ENCODE measurements at places on chromosomes 6 and 20.

DNA sequence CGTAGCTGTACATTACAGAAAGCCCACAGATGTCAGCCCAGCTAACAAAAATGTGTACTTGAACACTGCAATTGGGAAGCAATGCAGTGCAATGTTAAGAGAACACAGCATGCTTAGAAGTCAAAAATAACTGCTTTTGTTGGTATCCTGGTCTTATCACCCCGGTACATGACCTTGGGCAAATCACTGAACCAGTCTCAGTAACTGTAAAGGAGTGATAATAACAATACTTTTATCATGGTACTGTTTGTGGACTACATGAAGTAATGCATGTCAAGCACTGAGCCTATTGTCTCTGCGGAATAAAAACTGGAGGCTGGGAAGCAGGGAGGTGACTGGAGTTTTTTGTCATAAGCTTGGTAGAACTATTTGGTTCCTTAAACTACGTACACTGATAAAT lies 44.7 kb upstream of the SPDEF start:
- H3K4me1 ChIP-seq = peaks cover 27% of the 10 kb centered on the region
- no peak overlapping the region for H3K4me3 ChIP-seq
- H3K36me3 ChIP-seq = peaks cover 43% of the 10 kb centered on the region
- ATAC-seq = no peak
- H3K27me3 ChIP-seq = no peaks in the 10 kb centered on the region

DNA sequence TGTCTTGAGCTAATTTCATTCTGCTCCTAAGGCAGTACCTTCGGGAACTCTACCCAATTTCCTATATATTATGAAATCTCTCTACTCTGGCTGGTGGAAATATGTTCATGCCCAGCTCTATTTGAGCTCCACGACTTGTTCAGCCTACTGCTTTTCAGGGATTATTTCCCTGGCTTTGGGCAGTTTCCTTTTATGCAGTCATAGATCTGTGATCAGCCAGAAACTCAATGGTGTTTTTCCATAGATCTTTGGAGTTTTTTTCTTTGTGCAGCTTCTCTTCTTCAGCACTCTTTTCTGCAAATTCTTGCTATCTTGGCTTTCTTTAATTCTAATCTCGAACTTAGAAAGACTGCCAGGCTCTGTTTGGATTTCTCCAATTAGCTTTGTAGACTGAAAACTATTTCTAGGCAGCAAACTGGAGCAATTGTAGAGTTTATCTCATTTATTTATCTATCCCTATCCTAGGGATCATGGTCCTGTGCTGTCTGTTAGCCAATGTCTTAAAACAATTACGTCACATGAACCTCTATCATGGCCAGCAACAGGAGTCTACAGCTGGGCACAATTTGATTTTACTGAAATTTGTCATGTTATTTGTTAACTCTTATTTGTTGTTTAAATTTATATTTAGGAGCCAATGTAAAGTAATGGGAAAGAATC lies 328.4 kb downstream of the BCKDHB start:
- no peak overlapping the region for H3K27ac ChIP-seq
- no peaks in the 10 kb centered on the region for H3K36me3 ChIP-seq
- no peaks in the 10 kb centered on the region for H3K4me1 ChIP-seq
- no peak for ATAC-seq
- H3K4me3 ChIP-seq = no peak overlapping the region

- H3K4me3 ChIP-seq = no peak overlapping the region
- H3K4me1 ChIP-seq = no peaks in the 10 kb centered on the region
- no peak for ATAC-seq
- H3K27me3 ChIP-seq = no peaks in the 10 kb centered on the region
- no peak overlapping the region for H3K27ac ChIP-seq
Observed at GRCh38 chr6:143187238-143187923, 126.7 kb downstream of the AIG1 start.

DNA sequence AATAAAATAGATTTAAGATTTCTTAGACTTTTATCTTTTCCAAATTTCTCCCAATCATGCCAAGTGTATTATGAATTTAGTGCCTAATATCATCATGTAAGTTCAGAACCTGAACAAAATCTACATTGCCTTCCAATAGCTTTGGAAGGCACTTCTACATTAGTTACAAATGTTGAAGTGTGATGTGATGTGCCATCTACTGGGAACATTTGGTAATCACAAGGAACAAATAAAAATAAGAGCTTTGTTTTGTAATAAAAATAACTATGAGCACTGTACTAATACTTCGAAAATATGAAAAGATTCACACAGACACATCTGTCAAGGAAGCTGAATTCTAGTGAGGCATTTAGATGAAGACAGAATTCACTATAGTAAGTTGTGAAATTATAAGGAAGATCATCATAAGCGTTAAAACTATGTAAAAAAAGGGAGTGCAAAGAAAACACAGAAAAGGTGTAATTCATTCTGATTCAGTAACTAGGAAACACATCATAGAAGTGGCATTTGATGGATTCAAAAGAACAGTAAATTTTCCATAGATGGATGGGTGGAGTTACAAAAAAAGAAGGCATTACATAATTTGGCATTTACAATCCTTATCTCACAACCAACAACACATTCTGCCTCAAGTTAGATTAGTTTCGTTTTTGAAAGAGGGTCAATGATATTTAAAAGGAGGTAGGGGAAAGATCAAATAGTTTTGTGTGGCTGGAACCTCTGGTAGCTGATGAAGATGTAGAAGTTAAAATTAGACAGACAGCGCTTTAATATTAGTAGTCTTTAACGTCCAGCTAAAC lies 161.0 kb downstream of the ASCC3 start:
- no peak for ATAC-seq
- peaks cover 12% of the 10 kb centered on the region for H3K4me1 ChIP-seq
- H3K27ac ChIP-seq = no peak overlapping the region
- no peak overlapping the region for H3K4me3 ChIP-seq

DNA sequence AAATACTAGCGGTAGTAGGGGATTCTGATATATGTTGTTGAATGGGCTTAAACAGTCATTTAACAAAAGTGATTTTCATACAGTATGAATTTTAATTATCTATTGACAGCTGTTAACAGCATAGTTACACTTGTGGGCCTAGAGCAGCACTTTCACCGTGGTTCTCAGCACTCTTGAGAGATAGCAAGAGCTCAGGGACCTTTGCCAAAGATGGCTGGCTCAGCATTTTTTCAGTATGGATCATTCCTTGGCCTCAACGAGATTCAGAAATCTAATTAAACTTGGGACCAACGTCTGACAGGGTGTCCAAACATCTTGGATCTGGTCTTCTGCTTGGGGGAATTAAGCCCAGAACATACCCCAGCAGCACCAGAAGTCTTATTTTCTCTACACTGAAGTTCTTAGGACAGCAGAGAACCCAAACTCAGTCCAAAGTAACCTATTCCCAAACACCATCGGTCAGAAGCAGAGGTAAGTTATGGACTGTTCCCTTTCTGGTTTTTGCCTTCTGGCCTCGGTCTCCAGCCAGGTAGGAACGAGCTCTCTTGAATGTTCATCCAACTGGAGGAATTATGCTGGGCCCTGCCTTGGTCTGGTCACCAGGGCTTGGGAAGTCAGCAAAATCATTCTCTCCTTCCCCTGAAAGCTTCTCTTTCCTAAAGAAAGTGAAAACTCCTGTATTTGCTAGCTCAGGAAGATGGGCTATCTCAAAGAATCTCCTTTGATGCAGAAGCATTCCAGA lies 25.7 kb downstream of the PRPH2 start:
- H3K27ac ChIP-seq = no peak overlapping the region
- ATAC-seq = no peak
- no peak overlapping the region for H3K4me3 ChIP-seq

GRCh38 chr20:50578778-50579165 lies 68.6 kb downstream of the PTPN1 start:
- peaks cover 98% of the 10 kb centered on the region for H3K36me3 ChIP-seq
- ATAC-seq = no peak
- no peaks in the 10 kb centered on the region for H3K4me1 ChIP-seq
- H3K27me3 ChIP-seq = no peaks in the 10 kb centered on the region
- H3K27ac ChIP-seq = no peak overlapping the region
- no peak overlapping the region for H3K4me3 ChIP-seq

DNA sequence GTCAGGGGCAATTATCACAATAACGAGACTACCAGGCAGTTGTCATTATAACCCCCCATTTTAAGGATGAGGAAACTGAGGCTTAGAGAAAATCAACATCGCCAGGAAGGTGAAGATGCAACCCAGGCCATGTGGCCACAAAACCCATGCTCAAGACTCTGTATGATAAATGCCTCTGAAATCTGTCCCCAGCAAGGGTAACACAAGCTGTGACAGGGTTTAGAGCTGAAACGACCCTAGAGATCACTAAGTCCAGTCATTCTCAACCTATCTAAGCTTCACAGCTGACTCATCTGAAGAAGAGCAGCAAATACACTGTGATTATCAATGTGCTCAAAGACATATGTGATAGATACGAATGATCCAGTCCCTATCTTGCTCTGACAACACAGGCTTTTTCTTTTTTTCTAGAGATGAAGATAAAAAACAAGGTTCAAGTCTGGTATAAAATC lies 47.0 kb downstream of the ARHGAP18 start:
- no peaks in the 10 kb centered on the region for H3K36me3 ChIP-seq
- H3K27ac ChIP-seq = no peak overlapping the region
- peak; percentile 73 for ATAC-seq
- H3K27me3 ChIP-seq = no peaks in the 10 kb centered on the region
- peaks cover 5% of the 10 kb centered on the region for H3K4me1 ChIP-seq
- no peak overlapping the region for H3K4me3 ChIP-seq

DNA sequence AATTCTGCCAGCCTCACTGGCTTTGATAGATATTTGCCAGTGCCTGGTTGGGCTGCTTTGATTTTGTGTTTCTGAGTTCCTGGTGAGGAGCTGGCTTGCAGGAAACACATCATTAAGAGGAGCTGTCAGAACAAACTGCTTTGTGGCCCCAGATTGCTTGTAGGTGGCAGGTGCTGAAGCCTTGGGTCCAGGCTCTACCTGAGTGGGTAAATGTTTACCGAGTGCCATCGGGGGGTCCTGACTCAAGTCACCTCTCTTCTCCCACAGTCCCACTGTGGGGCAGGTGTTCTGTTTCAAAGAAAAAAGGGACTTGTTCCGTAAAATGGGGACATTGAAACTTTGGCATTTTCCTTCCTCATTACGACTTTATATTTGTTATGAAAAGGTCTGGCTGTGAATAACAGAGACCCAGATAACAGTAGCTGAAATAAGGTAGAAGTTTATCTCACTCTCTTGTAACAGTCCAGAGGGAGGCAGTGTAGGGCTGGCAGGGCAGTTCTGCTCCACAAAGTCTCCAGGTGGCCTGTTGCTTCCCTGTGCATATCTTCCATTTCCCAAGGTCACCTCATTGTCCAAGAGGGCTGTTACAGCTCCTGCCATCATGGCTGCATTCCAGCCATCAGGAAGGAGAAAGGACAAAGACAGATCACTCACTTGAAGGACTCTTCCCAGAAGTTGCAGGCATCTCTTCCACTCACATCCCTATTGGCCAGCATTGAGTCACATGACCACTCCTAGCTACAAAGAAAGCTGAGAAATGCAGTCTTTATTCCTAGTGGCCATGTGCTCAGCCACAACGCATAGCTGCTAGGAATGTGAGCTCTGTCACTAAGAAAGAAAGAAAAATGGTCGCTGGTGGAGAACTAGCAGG lies 149.9 kb upstream of the KCNG1 start:
- ATAC-seq = no peak
- H3K27ac ChIP-seq = no peak overlapping the region
- H3K36me3 ChIP-seq = no peaks in the 10 kb centered on the region
- H3K27me3 ChIP-seq = peaks cover 32% of the 10 kb centered on the region

- H3K27me3 ChIP-seq = peaks cover 30% of the 10 kb centered on the region
- no peaks in the 10 kb centered on the region for H3K36me3 ChIP-seq
- no peak for ATAC-seq
- H3K4me1 ChIP-seq = peaks cover 8% of the 10 kb centered on the region
- H3K27ac ChIP-seq = no peak overlapping the region
Observed at GRCh38 chr20:17685168-17685567, 3.1 kb upstream of the RRBP1 start.
